ENCODE measurements at places on chromosomes 13 and 19.

- no peak for DNase-seq
Observed at GRCh38 chr13:23372264-23372906, 61.1 kb downstream of the SACS start.

DNA sequence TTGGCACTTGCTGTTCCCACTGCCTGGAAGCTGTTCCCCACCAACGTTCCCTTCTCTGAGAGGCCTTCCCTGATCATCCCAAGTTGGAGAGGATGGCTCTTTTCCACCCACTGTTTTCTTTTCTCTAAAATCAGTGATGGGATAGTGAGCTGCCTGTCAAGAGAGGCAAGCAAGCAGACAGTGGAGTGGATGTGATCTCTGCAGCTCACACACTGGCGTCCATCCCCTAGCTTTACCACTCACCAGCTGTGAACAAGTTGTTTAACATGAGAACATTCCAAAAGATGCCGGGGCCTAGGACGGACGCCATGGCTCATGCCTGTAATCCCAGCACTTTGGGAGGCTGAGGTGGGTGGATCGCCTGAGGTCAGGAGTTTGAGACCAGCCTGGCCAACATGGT lies 28.0 kb upstream of the SEMA6B start:
- DNase-seq, result no peak

DNA sequence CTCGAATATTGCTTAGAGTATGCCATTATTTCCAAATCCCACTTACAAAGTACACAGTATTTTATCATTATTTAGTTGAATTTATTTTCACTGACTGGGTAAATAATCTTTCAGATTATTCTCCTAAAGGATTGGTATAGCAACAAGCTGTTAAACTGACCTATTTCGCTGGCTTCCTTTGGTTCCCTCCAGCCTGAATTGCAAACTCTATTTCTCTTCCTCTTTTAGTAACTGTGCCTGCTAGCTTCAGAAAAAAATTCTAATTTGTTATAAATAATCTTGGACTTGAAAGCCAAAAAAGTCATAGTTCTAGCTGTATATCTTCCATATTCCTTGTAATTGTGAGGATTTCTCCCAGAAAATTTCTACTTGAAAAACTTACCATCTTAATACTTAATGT lies 15.0 kb upstream of the CCNA1 start:
- no peak for DNase-seq

DNA sequence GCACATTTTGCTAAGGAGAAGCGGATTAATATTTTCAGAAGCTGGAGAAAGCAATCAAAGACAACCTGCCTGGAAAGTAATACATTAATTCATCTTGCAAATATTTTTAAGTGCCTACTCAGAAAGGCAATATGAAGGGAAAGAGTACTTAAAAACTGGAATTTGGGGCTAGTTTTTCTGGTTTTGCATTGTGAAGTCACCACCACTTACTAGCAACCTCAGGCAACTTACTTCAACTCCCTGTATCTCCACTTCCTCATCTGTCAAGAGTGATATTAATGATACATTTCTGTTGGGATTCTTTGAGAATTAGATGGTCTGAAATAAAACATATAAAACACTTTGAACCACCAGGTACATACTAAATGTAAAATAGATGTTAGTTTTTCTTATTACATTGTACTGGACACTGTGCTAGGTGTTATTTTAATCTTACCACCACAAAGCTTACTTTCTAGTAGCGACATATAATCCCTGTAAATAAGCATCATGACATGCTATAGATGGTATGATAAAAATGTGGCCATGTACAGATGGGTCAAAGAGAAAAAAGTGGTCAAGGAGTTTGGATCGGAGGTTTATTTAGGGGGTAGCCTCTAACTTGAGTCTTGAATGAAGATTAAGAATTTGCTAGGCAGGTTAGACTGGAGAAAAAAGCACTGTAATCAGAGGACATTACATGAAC lies 101.2 kb downstream of the SPRY2 start:
- no peak for DNase-seq

DNA sequence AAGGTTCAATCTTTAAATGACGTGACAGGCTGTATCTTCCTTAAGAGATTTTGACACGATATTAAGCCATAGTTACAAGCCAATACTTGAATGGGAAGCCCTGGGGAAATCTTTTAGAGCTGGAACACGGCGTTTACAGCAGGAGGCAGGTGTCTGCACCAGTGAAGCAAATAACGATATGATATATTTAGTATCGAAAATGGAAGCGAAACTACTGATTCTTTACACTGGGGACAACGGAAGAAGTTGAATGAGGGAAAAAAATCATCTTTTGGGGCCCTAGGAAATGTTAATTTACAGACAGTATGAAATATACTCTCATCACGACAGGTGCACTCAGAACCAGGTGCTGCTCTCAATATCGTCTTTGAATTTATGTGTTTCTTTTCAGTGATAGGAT lies 793.9 kb upstream of the PCDH20 start:
- DNase-seq, result no peak

DNA sequence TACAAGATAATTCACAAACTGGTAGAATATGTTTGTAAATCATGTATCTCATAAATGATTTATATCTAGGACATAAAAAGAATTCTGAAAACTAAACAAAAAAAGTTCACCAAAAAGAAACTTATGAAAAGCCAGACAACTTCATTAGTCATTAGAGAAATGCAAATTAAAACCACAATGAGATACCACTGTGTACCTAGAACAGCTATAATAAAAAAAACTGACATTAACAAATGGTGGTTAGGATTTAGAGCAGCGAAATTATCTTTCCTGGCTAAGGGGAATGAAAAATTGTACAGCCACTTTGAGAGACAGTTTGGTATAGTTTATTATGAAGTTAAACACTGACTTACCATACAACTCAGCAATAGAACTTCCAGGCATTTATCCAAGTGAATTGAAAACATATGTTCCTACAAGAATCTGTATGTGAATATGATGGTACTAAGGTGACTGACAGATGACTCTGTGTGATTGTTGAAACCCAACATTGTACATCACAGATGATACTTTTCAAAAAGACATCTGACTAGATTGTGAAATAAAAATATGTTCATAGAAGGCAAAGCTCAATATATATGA lies 41.8 kb downstream of the UGGT2 start:
- no peak for DNase-seq

DNA sequence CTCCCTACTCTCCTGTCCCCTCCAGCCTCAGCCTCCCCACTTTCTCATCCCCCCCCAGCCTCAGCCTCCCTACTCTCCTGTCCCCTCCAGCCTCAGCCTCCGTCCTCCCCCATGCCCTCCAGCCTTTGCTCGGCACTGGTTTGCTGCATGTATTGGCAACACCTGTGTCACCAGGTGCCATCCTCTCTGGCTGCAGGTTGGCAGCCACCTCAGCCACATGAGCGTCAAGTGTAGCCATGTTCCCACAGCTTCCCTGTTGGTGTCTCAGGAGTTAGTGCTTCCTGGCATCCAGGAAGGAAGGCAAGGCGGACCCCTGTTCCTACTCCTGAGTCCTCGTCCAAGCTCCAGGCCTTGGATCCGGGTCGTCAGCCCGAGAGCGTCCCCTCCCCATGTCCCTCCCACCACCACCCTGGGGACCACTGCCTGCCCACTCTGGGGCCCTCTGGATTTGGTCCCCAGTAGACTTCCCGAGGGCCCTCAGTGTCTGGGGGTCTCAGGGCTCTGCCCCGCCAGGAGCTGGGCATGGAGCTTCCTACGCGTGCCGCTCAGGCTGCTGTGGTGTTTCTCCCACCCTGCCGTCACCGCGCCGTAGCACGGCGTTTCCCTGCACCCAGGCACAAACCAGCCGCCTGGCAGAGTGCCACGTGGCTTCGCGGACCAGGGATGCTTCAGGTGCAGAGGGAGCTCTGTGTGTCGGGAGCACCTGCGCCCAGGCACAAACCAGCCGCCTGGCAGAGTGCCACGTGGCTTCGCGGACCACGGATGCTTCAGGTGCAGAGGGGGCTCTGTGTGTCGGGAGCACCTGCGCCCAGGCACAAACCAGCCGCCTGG lies 128.3 kb upstream of the MCF2L start:
- DNase-seq, result no peak

DNA sequence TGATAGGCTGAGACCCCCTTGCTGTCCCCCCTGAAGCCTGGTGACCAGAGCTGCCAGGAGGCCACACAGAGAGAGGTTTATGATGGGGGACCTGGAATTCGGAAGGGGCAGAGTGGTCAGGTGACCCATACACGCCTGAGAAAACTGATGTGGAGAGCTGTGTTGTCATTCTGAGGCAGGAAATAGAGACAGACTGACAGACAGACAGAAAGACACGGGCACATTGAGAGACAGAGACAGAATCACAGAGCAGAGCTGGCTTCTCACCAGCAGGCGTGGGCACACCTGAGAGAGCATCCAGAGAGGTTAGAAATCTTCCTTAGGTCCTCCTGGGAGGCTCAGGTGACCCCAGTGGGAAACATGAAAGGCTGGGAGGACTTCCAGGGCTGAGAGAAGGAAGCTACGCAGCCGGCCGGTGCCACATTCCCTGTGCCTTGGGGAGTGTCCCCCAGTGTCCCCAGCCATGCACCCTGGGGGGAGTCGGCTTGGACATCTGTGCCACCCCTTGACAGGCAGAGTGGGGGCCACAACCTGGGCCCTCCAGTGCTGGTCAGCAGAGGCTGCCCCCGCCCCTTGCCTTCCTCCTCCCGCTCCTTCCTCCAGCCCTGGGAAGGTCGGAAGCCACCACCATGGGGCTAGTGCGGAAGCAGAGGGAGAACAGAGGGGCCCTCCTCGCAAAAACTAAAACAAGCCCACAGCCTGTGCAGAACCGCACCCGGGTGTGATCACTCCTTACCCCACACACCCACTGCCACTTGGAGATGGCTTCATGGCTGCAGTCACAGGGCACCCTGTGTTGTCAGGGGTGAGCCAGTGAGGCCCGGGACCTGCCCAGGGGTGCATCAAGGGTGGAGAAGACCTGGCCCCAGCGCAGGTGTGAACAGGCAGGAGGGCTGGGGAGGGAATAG lies 2.2 kb downstream of the FFAR1 start:
- DNase-seq, result no peak
